ENCODE measurements at places on chromosomes 2 and 18.

DNA sequence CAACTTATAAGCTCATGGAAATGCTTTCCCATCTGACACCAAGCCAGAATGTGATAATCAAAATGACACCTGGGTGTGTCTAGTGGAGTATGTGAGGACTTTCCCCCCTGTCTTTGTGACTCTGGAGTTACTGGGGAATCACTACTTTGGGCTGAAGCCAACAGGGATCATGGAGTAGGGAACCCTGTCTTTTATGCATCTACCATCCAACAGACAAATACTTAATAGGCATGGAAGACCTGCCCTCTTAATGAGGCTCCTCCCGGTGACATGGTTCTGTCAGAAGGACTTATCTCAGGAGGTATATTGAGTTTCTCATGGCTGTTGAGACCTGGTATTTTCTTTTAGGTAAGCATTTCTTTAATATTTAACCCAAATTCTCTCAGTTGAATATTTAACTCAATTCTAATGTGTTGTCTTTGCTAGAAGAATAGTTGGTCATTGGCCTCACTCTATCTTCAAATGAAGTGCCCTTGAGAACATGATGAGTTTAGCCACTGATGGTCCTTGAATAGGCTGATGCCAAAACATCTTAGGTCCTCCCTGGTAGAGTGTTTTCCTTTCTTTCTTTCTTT lies 42.1 kb downstream of the TGIF1 start:
- no peak overlapping the region for H3K27ac ChIP-seq
- H3K4me1 ChIP-seq: peaks cover 5% of the 10 kb centered on the region
- peaks cover 9% of the 10 kb centered on the region for H3K27me3 ChIP-seq
- H3K4me3 ChIP-seq: no peak overlapping the region

GRCh38 chr2:200300638-200301314 lies 5.7 kb upstream of the SPATS2L start:
- no peak overlapping the region for H3K27ac ChIP-seq
- H3K27me3 ChIP-seq: peaks cover 7% of the 10 kb centered on the region
- H3K4me3 ChIP-seq: no peak overlapping the region
- H3K36me3 ChIP-seq: no peaks in the 10 kb centered on the region

GRCh38 chr2:219356834-219357233 lies 24.3 kb upstream of the RESP18 start:
- H3K27ac ChIP-seq: no peak overlapping the region
- peaks cover 52% of the 10 kb centered on the region for H3K27me3 ChIP-seq
- no peak overlapping the region for H3K4me3 ChIP-seq
- no peaks in the 10 kb centered on the region for H3K36me3 ChIP-seq

GRCh38 chr2:233416706-233417105 lies 62.4 kb downstream of the DGKD start:
- peaks cover 94% of the 10 kb centered on the region for H3K4me1 ChIP-seq
- H3K4me3 ChIP-seq: no peak overlapping the region
- peaks cover 3% of the 10 kb centered on the region for H3K27me3 ChIP-seq
- peaks cover 55% of the 10 kb centered on the region for H3K36me3 ChIP-seq
- no peak for DNase-seq

DNA sequence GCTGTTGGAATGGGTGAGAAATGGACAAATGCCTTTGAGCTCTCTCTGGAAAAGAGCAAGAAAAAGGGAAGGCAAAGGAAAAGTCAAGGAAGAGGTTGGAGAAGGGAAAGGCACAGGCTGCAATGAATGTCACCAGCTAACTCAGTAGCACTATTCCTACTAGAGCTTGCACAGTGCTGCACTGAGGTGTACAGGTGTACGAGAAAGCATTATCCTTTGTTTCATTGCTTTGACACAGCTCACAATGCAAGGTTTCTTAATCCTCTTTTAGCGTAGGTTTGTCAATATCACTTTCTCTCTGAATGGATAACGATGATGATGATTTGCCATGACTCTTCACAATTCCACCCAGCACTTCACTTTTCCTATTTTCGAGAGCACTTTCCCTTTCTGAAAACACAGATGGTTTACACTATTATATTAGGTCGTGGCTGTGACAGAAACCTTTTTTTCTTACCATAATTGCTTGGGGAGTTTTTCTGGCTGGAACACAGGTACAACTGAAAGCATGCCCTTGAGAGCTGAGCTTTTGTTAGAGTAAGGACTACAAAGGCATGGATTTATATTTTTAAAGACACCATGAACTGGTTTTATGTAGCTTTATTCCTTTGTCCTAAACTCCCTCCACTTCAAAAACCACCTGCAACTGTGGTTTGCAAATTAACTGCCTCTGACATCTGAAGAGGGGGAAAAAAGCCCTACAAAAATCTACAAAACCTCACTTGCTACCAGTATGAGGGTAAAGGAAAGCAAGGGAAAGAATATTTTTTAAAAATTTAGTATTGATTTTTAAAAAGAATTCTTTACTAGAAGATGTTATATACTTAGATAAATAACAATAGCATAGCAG lies 265.5 kb downstream of the TGIF1 start:
- H3K27ac ChIP-seq: no peak overlapping the region
- no peak for DNase-seq
- no peaks in the 10 kb centered on the region for H3K36me3 ChIP-seq
- peaks cover 8% of the 10 kb centered on the region for H3K4me1 ChIP-seq

DNA sequence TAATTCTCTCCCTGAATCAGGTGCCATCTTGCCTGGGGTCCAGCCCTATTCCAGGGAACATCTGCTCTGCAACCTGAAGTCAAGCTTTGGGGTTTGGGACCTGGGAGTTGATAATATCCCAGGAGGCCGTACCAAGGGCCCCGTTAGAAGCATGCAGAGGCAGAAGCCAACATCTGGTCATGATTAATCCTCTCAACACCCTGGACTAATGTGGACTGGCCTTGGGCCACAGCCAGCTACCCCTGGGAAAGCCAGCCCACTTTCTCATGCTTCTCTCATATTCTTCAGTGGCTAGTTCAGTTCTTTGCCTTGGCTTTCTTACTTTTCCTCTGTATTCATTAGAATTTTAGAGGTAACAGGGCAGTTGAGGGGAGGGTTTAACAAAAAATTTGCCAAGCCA lies 515.6 kb upstream of the NRP2 start:
- peaks cover 4% of the 10 kb centered on the region for H3K4me1 ChIP-seq
- no peaks in the 10 kb centered on the region for H3K27me3 ChIP-seq
- DNase-seq: no peak

GRCh38 chr18:62258616-62259015 lies 66.5 kb upstream of the TNFRSF11A start:
- peaks cover 49% of the 10 kb centered on the region for H3K36me3 ChIP-seq
- no peaks in the 10 kb centered on the region for H3K4me1 ChIP-seq
- no peak overlapping the region for H3K4me3 ChIP-seq
- H3K27ac ChIP-seq: no peak overlapping the region
- DNase-seq: no peak

GRCh38 chr2:2926858-2927175 lies 450.8 kb downstream of the EIPR1 start:
- H3K4me3 ChIP-seq: no peak overlapping the region
- H3K27ac ChIP-seq: no peak overlapping the region
- DNase-seq: no peak

GRCh38 chr2:26578581-26578980 lies 62.6 kb downstream of the CIB4 start:
- peaks cover 11% of the 10 kb centered on the region for H3K27me3 ChIP-seq
- H3K4me3 ChIP-seq: no peak overlapping the region
- no peak for DNase-seq
- H3K4me1 ChIP-seq: no peaks in the 10 kb centered on the region
- H3K27ac ChIP-seq: no peak overlapping the region

DNA sequence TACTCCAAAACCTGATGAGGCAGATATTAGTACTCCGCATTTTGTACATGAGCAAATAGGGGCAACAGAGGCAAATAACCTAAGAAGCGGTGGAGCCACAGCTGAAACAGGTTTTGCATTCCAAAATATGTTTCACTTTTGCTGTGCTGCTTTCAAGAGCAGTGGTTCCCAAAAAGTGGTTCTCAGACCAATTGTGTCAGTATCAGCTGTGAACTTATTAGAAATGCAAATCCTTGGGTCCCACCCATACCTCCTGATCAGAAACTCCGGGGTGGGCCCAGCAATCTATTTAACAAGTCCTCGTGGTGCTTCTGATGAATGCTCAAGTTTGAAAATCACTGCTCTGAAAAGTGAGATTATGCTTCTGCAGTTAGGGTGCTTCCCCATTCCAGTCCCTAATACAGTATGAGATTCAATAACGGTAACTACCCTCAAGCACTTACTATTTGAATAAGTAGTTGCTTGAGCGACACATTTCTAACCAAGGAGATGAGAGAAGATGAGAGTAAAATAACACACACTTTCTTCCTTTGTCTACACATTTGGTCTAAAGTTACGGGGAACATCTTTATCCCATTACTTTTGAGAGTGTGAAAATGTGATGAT lies 17.8 kb upstream of the TCF4 start:
- no peaks in the 10 kb centered on the region for H3K27me3 ChIP-seq
- no peak overlapping the region for H3K27ac ChIP-seq
- no peaks in the 10 kb centered on the region for H3K4me1 ChIP-seq
- H3K4me3 ChIP-seq: no peak overlapping the region
- no peak for DNase-seq
- H3K36me3 ChIP-seq: no peaks in the 10 kb centered on the region

GRCh38 chr18:62651276-62652056 lies 63.9 kb upstream of the PHLPP1 start:
- H3K27me3 ChIP-seq: peaks cover 11% of the 10 kb centered on the region
- H3K4me3 ChIP-seq: no peak overlapping the region

DNA sequence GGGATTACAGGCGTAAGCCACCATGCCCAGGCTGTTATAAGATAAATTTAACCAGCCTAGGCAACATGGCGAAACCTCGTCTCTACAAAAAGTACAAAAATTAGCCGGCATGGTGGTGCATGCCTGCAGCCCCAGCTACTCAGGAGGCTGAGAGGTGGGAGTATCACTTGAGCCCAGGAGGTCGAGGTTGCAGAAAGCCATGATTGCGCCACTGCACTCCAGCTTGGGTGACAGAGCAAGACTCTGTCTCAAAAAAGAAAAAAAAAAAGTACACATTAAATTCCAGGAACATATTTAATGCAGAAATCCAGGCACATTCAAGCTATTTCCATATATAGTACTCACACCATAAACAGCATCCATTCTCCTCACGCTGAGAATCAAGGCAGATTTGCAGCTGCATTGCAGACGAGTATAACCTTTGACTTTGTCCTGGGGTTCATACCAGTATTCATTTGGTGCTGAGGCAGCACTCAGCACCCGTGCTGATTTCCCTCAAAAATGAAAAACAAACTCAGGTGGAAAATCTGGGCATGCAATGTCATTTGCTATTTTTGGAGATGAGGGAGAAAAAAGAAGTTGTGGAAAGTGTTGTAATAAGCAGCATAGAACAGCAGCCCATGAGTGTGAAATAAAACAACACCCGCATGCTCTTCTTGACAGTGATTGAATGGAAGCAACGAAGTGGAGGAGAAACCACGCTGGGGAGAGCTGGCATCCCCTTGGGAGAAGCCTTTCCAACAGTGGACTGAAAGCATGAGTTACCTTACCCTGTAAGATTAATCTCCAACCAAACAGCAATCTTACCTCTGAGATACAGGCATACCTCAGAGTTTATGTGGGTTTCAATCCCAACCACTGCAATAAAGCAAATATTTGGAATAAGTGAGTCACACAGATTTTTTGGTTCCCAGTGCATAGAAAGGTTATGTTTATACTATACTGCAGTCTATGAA lies 46.8 kb upstream of the ANXA4 start:
- H3K4me3 ChIP-seq: peak overlapping the region; percentile 6
- peaks cover 74% of the 10 kb centered on the region for H3K4me1 ChIP-seq
- peaks cover 2% of the 10 kb centered on the region for H3K27me3 ChIP-seq

DNA sequence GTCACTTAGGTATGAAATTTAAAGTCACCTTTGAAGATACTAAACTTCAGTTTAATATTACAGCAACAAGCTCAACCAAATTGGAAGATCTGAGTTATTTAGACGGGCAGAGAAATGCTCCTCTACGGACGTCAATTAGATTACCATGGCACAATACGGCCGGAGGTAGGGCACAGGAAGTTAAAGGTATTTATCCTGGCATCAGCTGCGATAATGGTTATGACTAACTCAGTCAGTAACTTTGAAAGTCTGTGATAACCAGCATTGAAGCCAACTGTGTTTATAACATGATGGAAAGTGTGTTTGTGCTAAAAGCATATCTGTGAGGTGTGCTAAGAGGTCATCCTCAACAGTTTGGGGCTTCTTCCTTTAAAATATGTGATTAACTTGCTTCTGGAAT lies 117.3 kb downstream of the WDSUB1 start:
- no peaks in the 10 kb centered on the region for H3K36me3 ChIP-seq
- DNase-seq: no peak
- no peaks in the 10 kb centered on the region for H3K4me1 ChIP-seq
- H3K4me3 ChIP-seq: no peak overlapping the region

GRCh38 chr2:211251016-211251415 lies 694.6 kb downstream of the CPS1 start:
- no peaks in the 10 kb centered on the region for H3K4me1 ChIP-seq
- H3K4me3 ChIP-seq: no peak overlapping the region
- H3K36me3 ChIP-seq: no peaks in the 10 kb centered on the region
- H3K27me3 ChIP-seq: no peaks in the 10 kb centered on the region
- no peak overlapping the region for H3K27ac ChIP-seq

DNA sequence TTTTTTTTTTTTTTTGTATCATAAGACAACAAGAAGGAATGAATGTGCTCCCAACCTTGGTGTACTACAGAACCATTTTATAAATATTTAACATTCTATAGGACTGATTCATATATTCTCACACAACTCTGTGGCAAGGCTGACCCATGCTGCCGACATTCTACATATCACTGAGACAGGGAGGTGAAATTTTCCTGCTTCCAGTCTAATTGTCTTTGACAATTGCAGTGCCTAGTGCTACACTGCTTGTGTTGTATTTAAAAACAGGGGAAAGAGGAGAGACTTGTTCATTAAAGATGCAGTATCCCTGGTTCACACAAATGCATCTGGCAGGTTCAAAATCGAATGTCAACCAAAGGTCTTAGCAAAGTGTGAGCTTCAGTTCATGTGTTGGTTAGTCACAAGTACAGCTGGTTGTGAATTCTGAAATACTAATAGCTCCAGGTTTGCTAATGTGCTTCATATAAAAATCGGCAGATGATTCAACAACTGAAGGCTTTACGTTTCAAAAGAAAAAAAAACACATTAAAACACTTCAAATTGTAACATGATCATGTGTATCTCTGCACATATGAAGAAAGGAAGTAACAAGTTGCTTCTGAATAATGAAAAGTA lies 130.8 kb downstream of the FIGN start:
- no peaks in the 10 kb centered on the region for H3K36me3 ChIP-seq
- H3K27me3 ChIP-seq: no peaks in the 10 kb centered on the region
- DNase-seq: no peak
- no peak overlapping the region for H3K27ac ChIP-seq

DNA sequence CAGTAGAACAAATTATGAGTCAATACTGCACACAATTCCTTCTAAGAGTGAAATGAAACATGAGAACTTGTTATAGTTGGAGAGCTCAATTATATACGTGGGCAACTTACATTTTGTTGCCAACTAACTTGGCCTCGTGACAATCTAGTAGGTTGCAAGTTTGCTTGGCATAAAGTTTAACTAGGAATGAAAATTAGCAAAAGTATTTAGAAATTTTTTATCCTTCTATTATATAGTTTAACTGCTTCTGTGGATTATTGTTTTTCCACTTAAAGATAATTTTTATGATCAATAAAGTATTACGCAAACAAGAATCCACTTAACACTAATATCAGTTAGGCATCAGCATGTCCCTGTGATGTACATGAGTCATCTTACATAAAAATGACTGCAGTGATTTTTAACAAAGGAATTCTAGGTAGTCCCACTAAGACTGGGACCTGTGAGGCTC lies 41.1 kb downstream of the FAM124B start:
- H3K4me1 ChIP-seq: no peaks in the 10 kb centered on the region
- H3K27ac ChIP-seq: no peak overlapping the region
- DNase-seq: no peak
- H3K36me3 ChIP-seq: no peaks in the 10 kb centered on the region
- H3K4me3 ChIP-seq: no peak overlapping the region

Measured in activated naive CD8-positive, alpha-beta T cell treated with anti-CD3 and anti-CD28 coated beads, Interleukin-2, amount 50 U/mL, for 24 hours (primary cell).